Small intestine (tissue), 16 donors: ENCODE measurements at places on chromosomes 16 and 17. TPM values are rescaled to one million over a fixed set of nuclear protein-coding genes. Genes with fewer than 3 reads are reported as not detected.

SMTNL2 gene
- 10.4 TPM for polyA plus RNA-seq

DNA sequence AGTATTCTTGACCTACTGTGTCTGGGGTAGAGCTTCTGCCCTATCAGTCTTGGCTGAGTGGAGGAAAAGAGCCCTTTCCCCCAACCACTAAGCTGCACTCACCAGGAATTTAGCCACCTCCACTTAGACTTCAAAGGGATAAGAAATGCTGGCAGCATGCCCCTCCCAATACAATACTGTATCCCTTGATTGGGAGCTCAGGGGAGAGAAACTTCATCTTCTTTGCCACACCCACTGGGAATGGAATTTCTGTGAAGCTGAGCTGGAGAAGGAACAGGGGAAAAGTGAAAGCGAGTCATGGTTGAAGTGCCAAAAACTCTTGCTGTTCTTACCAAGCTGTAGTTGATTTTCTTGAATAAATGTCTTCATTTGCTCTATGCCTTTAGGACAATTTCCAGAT lies 68.8 kb downstream of the CEP112 start:
- H3K4me3 ChIP-seq, result no peak overlapping the region
- H3K27ac ChIP-seq, result no peak overlapping the region
- no peaks in the 10 kb centered on the region for H3K27me3 ChIP-seq
- no peaks in the 10 kb centered on the region for H3K36me3 ChIP-seq

DNA sequence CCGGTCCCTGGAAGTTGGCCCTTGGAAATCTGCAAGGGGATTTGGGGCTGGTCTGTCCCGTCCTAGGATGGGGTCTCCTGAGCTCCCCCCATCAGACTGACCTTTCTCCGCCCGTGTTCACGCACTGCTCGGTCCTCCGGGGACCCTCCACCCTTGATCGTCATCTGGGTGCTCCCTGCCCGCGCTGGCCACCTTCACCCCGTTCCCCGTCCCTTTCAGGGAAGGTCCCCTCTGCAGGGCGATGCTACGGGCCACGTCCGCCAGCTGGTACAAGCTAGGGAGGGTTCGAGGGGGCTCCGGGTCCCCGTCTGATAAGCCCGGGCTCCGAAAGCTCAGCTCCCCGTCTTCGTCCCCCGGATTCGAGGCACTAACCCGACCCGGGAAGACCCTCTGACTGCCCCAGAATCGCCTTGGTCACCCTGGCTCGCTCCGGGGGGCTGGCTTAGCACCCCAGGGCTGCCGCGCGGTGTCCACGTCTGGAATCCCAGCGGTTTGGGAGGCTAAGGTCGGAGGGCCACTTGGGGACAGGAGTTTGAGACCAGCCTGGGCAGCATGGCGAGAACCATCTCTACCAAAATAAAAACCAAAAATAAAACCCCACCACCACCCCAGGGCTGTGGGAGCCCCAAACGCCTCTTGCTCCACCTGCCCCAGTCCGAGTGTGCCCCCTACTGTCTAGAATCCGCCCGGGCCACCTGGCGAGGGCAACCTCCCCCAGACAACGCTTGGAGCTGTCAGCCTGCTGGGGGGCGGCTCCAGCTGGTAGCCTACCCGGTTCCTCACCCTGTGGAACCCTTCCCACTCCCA lies 1.1 kb upstream of the SLC43A2 start:
- H3K4me3 ChIP-seq, result peak overlapping the region; percentile 75
- DNase-seq, result peak; percentile 66
- peak overlapping the region; percentile 87 for H3K27ac ChIP-seq
- H3K4me1 ChIP-seq, result peaks cover 26% of the 10 kb centered on the region
- H3K36me3 ChIP-seq, result peaks cover 19% of the 10 kb centered on the region
- H3K27me3 ChIP-seq, result no peaks in the 10 kb centered on the region

DNA sequence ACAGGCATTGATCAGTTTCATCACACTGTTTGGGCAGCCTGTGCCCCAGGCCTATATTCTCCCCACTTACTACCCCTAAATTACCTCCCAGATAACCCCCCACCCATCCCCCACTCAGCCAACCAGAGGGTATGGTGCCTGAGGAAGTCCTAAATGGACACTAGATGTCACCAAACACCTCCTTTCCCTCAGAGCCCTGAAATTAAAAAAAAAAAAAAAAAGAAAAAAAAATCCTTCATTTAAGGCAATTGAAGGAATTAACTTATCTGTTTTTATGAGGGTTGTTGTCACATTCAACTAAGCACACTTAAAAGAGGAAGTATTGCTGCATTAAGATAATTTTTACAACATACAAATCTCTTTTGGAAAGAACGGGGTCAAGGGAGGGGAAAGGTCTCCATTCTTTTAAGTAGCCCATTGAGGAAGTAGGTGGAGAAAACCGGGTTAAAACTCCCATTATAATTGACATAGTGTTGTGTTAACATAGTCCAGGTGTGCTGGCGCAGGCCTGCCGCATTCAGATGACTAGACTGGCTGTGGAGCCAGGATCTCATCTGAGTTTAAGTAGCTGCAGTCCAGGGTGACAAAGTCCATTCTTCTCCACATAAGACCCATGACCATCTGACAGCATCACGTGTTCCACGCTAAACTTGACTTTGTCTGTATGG lies 46.3 kb downstream of the SNX11 start:
- H3K27me3 ChIP-seq, result peaks cover 4% of the 10 kb centered on the region
- H3K4me3 ChIP-seq, result no peak overlapping the region
- no peaks in the 10 kb centered on the region for H3K36me3 ChIP-seq
- no peaks in the 10 kb centered on the region for H3K4me1 ChIP-seq
- peak; percentile 95 for DNase-seq

GRCh38 chr16:85697431-85697830 lies 8.7 kb upstream of the GINS2 start:
- H3K4me1 ChIP-seq, result no peaks in the 10 kb centered on the region
- no peak for DNase-seq
- no peaks in the 10 kb centered on the region for H3K36me3 ChIP-seq
- no peak overlapping the region for H3K4me3 ChIP-seq
- H3K27ac ChIP-seq, result no peak overlapping the region
